Bone marrow (tissue), 2 donors: ENCODE measurements at places on chromosomes 11 and 22.
A peak's percentile ranks its signal among the peaks of the same experiment; 100 is the strongest.

DNA sequence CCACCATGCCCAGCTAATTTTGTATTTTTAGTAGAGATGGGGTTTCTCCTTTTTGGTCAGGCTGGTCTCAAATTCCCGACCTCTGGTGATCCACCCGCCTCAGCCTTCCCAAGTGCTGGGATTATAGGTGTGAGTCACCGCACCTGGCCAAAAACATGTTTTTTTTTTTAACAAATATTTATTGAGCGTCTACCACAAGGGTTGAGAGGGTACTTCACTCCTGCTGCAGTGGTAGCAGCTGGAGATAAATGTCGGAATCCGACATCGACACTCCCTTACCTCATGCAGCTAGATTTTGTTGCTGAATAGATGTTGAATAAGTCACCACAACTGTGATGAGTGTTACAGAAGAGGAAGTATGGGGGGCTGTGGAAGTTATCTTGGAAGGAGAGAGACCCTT lies 971 bp downstream of the DNAJB13 start:
- DNase-seq: no peak

DNA sequence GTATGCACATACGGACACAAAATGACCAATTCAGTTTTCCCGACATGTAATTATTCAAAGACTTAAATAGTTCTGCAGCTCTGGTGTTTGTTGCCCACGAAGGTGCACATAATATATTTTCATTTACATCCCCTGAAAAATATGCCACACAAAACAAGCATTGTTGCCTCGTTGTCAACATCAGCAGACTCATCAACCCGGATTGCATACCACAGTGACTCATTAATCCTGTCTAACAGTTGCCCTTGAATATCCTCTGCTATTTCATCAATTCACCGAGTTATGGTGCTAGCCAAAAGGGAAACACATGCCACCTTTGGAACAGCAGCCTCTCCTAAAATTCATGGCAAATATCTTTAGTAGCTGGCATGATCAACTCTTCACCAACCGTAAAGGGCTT lies 582.2 kb downstream of the LRRC4C start:
- DNase-seq: no peak

DNA sequence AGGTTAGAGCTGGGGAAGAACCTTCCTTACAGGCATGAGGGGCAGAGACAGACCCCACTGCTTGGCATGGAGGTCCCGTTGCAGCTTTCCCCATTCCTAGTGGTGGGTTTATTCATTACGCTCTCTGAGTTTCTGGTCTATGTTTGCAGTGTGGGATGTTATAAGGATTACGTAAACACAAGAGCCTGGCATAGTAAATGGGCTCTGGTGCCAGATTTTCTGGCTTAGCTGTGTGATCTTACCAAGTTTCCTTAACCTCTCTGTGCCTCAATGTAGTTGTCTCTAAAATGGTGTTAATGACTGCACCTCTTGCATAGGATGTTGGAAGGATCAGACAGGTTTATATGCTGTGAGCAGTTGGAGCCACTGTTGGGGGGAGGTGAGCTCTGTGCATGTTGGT lies 15.1 kb downstream of the DTX4 start:
- no peak for DNase-seq

- no peak for DNase-seq
These were observed 5.2 kb downstream of the CYTH4 start for GRCh38 chr22:37287550-37287951.

GRCh38 chr22:36379593-36380361 lies 8.0 kb downstream of the MYH9 start:
- no peak for DNase-seq

DNA sequence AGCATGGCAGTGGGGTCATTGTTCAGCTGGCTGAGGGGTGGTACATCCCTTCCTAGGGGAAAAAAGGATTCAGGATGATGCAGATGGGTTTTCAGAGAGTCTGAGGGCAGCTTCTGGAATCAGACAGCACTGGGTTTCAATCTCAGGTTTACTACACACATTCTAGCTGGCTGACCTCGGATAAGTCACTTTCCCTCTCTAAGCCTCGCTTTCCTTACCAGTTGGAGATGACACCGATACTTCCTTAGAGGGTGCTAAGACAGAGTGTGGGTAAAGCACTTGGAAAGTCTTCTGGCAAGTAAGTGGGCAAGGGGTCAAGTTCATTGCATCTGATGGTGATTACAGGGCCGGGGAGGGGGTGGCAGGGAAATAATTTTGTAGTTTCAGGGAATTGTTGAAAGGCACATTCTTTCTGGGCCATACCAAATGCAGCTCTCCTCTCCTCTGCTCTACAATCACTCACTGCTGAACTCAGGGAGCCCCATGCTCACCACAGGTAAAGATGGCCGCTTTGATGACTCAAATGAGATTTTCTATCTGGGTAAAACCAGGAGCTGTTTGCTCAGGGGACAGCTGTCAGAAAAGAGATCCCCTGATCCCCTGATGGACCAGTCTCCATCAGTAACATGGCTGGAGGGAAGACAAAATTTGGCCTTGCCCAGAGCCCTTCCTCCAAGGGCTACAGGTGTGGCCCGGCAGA lies 6.5 kb upstream of the MIAT start:
- no peak for DNase-seq

DNA sequence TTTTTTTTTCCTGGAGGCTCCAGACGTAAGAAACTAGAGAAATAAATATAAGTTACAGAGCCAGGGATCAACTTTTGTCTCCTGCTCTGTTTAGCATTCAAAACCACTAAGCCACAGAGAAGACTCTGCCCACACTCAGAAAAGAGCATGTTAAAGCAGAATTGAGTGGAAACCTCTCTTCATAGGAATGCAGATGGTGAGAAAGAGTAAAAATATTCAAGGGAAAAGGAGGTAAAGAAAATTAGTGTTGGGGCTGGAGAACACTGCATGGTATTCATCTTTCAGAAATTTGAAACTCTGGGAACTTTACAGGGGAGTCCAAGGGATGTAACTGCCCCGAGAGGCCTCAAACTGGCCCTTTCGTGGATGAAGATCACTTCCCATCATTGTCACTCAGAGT lies 65.1 kb downstream of the CLMP start:
- DNase-seq: no peak

DNA sequence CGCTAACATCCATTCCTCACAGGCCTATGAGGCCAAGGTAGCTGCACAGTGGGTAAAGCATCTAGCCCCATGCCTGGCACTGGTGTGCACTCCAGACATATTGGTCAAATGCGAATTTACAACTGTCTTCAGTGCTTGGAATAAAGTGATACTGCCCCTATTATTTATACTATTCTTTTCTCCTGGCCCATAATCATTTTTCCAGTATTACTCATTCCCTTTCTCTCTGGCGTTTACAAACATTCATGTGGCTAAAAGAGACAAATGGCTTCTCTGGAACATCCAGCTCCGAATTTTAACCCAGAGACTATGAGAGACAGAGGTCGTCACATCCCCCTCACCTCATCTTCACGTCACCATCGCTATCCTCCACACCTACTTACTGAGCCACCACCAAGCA lies 87.2 kb upstream of the PITPNB start:
- DNase-seq: no peak

DNA sequence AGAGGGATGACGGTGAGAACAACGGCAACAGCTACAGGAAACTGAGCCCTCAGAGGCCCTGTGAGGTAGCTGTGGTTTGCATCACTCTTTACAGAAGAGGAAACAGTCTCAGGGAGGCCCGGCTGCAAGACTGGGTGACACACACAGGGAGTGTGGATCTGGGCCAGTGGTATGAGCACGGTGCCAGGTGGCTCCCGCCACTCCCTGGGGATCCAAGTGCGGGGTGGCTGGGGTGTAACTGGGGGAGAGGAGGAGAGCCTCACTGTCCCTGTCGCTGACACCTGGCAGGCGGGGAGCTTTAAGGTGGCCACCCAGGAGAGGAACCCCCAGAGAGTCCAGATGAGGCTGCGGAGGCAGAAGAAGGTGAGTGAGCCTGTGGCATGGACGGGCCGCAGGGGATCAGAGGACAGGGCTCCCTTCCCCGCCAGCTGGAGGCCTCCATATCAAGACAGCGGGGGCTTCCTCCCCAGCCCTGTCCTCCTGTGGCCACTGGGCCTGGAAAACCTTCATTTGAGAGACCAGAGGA lies 5.6 kb downstream of the RGL4 start:
- peak; percentile 18 for DNase-seq

DNA sequence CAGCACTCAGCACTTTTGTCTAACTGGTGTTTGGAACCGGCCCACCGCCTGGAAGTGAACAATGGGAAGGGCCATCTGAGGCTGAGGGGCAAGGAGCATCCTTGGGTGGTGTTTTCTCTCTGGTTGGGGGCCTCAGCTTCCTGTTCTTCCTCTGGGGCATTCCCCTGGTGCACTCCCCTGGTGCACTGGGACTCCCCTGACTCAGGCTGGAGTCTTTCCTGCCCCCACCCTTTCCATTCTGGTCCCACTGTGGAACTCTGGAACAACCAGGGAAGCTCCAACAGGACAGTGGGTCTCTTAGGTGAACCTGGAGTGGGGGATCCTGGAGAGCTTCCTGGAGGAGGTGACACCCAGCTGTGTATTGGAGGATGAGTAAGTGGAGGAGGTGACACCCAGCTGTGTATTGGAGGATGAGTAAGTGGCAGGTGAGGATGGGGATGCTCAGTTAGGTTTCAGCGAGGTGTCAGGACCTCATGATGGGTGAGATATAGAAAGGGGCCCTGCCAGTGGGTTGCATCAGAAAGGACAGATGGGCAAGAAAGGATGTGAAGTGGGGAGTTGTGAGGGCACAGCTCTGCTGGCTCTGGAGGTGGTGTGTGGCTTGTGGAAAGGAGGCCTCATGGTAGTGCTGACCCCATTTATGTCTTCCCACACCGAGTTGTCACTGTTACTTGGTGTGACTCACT lies 132.1 kb downstream of the OSBP2 start:
- no peak for DNase-seq

- no peak for DNase-seq
These were observed 258.5 kb downstream of the LUZP2 start for GRCh38 chr11:24755260-24755839.

DNA sequence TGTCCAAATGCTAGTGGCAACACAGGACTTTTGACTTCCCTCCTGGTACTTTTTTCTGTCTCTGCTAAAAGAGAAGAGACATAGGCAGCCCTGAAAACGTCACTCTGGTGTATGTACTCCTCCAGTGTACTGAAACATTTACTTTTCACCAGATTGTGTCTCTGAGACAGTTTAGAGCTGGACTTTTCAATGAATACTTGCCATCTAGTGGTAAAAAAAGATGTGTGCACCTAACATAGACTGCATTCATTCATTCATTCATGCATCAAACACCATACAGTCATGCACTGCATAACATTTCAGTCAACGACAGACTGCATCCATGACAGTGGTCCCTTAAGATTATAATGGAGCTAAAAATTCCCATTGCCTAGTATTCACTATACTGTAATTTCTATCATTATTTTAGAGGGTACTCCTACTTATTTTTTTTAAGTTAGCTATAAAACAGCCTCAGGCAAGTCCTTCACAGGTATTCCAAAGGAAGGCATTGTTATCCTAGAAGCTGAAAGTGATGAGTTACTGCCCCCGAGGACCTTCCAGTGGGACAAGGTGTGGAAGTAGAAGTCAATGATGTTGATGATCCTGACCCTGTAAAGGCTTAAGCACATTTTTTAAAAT lies 186.2 kb downstream of the SPON1 start:
- no peak for DNase-seq

DNA sequence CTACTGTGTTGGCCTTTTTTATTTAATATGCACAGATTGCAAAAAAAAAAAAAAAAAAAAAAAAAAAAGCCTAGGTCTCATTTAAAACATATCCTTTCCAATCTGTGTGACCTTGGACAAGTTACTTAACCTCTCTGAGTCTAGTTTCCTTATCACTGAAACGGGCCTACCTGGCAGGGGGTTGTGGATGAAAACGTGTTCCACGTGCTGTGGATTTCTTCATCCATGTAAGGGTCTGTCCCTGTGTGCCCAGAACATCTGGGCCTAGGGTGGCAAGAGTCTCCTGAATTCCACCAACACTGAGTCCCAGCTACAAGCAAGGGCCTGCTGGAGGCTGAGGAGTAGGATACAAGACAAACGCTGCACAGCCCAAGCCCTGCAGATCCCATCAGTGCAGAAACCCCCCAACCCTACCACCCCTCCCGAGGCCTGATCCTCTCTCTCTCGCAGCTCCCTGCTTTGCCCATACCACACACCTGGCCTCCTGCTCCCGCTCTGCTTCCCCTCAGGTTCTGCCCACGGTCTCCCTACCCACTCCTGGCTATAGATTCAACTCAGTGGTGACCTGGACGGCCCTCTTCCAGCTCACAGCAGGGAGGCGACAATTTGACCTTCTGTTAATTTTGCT lies 4.7 kb upstream of the GNAZ start:
- no peak for DNase-seq

DNA sequence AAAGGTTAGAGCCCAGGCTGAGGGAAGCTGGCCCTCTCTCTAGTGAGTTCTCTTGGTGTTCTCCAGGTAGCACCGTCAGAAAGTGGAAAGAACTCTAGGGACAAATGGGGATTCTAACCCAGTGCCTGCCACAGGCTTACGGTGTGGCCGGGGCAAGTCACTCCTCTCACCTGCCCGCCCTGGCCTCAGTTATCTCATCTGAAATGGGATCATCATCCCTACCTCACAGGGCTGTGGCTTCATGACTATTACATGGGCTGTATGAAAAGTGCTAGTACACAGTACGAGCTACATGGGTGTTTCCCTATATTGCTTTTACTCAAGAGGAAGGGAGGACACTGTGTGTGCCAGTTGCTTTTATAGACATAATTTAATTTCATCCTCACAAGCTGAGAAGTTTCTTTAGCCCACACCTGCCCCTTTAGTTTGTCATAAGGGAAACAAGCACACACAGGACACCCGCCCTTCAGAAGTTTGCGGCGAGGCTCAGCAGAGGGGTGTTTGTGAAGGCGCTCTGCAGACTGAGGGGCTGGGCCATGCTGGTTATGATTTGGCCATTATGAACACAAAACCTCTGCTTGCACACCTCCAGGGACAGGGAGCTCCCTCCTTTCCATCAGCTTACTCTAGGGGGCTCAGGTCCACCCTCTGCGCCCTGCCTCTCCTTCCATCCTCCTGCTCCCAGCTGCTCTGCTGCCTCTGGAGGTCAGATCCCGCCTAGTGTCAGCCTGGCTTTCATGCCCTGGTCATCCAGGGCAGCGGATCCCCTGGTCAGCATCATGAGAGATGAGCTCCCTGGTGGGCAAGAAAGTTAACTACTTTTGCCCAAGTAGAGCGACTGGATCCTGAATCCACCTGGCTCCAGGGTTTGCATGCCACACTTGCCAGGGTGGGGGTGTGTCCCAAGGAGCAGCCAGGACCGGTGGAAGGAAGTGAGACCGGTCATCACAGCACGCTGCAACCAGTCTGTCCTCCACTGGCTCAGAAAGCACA lies 1.2 kb downstream of the KLHL35 start:
- DNase-seq: no peak
